HT-29 (cell line): ENCODE measurements at places on chromosomes 6 and 20. TPM values are rescaled to one million over a fixed set of nuclear protein-coding genes. Genes with fewer than 3 reads are reported as not detected.
A peak's percentile ranks its signal among the peaks of the same experiment; 100 is the strongest.

The DPPA5 gene
- total RNA-seq, result not detected in 2 replicates

The GFRA4 gene
- total RNA-seq, result not detected in 2 replicates

The WFDC10B gene
- not detected in 2 replicates for total RNA-seq

The MTG2 gene
- 41.9 and 44.2 TPM in 2 replicates for total RNA-seq

GRCh38 chr6:145813285-145814034 lies 1.1 kb downstream of the FBXO30 start:
- no peak for DNase-seq

DNA sequence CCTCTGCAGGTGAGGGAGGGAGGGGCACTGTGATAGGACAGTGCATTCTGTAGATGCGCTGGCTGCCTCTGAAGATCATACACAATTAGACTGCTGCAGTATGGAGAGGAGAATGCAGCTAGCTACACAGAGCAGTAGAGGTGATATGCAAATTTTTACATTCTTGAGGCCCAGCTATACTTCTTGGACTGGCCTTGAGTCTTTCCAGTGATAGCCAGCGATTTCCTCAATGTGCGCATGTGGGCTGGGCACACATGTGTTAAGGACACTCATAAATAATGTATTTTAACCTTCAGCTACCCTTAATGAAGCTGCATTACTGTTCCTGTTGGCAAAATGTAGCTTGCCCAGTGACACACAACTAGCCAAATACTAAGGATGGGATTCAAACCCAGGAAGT lies 19.0 kb downstream of the TTPAL start:
- no peak for DNase-seq

- no peak for DNase-seq
These were observed 64.8 kb upstream of the FOXQ1 start for GRCh38 chr6:1247056-1247455.

DNA sequence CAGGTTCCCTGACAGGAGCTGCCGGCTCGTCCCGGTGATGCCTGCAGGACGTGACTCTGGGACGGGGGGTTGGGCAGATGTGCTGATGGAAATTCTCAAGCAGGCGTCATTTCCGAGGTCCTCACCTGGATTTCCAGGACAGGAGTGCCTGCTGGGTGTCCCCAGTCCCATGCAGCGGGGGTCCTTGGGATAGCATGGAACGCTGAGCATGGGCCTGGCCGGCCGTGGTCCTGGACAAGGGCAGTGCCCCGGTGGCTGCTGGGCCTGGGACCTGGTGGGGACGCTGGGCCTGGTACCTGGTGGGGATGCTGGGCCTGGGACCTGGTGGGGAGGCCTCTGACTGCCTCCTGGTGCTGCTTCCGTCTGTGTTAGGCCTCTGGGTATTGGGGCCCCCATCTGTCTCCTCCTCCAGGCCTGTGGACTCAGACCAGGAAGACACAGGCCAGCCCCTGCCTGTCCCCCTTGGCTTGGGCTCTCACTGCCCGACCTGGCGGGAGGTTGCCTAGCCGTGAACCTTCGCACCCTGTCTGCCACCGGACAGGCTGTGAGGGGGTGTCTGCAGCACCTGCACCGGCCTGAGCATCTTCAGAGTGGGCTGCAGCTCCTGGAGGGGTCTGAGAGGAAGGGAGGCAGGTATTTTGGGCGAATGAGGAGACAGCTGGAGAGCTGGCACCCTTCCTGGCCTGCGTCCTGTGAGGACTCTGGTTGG lies 6.2 kb downstream of the RTEL1 start:
- no peak for DNase-seq

The MYCT1 gene
- not detected in 2 replicates for total RNA-seq

GRCh38 chr20:50186151-50186885 lies 4.3 kb upstream of the CEBPB start:
- DNase-seq, result peak; percentile 99

GRCh38 chr6:28981431-28981832 lies 23.7 kb downstream of the ZNF311 start:
- peak; percentile 95 for DNase-seq

The FKBP1C gene
- total RNA-seq, result 0.08 and 0.13 TPM in 2 replicates

The TINAG gene
- total RNA-seq, result 0.15 and 1.8 TPM in 2 replicates

The FAM209A gene
- total RNA-seq, result 0.13 and 0.83 TPM in 2 replicates

GRCh38 chr6:33589731-33590530 lies 9.9 kb upstream of the BAK1 start:
- DNase-seq, result peak; percentile 88

DNA sequence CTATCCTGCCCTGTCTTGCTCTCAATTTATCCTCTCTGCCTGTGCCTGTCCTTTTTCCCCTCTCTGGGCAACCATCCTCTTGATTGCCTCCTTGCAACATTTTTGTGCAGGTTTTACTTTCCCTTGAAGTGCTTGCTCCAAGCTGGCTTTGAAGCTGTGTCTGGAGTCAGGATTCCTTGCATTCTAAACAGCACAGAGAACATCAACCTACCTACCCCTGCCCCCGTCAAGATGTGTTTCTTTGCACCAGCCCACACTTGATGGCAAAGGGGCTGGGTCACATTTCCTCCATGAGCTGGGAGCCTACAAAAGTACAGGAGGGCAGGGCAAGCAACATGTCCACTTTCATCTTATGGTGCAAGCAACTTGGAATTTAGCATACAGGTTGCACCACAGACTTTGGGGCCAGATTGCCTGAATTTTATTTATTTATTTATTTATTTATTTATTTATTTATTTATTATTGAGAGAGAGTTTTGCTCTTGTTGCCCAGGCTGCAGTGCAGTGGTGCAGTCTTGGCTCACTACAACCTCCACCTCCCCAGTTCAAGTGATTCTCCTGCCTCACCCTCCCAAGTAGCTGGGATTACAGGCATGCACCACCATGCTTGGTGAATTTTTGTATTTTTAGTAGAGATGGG lies 206.3 kb downstream of the COL19A1 start:
- DNase-seq, result no peak

- DNase-seq, result no peak
These were observed 81.6 kb downstream of the PXDC1 start for GRCh38 chr6:3669916-3670315.

DNA sequence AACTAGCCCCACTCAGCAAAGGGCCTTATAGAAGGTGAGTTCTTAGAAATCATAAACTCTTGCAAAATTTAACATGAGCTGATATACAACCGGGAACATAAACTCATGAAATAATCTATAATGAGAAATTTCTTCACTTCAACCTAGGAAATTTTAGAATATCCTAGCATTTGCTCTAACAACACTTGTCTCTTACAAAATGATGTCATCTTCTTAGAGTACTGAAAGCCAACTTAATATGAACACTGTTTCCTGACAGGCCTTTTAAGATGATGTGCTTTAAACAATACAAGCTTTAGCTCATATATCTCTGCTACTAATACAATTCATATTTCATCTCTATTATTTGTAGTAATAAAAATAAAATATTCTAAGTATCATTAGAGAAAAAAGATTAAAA lies 932 bp downstream of the PACRG start:
- peak; percentile 19 for DNase-seq

The COL12A1 gene
- total RNA-seq, result 0.05 TPM in 1 of 2 replicates, not detected in the other

- no peak for DNase-seq
These were observed 59.2 kb upstream of the CD93 start for GRCh38 chr20:23145281-23145700.

The MTFR2 gene
- 5.2 and 5.7 TPM in 2 replicates for total RNA-seq

- peak; percentile 75 for DNase-seq
These were observed 276.6 kb upstream of the BMP2 start for GRCh38 chr20:6490849-6491248.

The ANKRD66 gene
- not detected in 2 replicates for total RNA-seq

- DNase-seq, result peak; percentile 7
These were observed 551 bp downstream of the TREML2 start for GRCh38 chr6:41200296-41200900.

- DNase-seq, result no peak
These were observed 330.5 kb downstream of the THBS2 start for GRCh38 chr6:168923171-168923570.

DNA sequence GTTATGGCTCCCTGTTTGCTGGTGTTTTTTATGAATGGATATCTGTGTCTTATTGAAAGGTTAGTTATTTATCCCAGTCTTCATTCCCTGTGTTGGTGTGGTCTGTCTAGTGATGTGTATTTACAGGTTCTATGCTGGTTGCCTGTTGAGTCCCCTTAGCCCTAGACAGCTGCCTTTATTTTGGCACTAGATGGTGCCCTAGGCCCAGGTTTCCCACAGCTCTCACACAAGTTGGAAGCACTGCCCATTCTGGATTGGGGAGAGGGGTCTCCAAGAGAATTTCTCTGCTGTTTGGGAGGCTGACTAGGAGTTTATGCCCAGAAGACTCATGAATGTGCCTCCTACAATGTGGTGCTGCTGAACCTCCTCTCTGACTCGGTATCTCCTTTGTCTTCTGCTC lies 12.4 kb downstream of the GRM1 start:
- peak; percentile 35 for DNase-seq

The FRK gene
- total RNA-seq, result 2.0 and 2.1 TPM in 2 replicates
